ENCODE measurements at places on chromosomes 2 and 18.

DNA sequence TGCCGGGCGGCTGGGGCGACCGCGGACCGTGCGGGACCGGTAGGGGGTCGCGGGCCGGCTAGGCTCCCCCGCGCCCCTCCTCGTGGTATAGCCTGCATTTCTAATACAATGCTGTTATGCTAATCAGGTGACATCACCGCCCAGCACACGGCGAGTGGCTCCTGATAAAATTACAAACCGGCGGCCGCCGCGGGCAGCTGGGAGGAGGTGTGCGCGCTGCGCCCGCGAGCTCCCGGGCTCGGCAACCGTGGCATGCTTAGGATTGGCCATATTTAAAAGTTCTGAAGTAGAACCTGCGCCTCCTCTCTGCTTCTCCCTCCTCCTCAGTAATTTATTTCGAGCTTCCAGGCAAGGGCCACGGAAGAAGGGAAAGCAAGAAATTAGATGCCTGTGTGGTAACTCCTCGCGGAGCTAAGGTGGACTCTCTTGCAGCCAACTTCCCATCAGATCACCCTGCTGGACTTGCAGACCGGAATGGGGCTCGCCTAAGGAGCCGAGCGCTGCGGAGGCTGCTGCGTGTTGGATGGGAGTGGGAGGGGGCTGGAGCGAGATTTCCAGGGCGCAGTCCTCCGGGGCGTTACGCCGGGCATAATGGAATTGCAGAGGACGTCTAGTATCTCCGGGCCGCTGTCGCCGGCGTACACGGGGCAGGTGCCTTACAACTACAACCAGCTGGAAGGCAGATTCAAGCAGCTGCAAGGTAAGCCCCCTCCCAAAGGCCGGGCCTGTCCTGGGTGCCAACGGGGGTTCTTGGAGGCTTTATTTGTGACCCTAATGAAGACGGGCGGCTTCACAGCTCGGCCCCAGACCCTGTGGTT lies 102.3 kb downstream of the SPTBN1 start:
- peak; percentile 73 for DNase-seq

GRCh38 chr2:236762628-236763027 lies 193.0 kb downstream of the ACKR3 start:
- DNase-seq: peak; percentile 56

DNA sequence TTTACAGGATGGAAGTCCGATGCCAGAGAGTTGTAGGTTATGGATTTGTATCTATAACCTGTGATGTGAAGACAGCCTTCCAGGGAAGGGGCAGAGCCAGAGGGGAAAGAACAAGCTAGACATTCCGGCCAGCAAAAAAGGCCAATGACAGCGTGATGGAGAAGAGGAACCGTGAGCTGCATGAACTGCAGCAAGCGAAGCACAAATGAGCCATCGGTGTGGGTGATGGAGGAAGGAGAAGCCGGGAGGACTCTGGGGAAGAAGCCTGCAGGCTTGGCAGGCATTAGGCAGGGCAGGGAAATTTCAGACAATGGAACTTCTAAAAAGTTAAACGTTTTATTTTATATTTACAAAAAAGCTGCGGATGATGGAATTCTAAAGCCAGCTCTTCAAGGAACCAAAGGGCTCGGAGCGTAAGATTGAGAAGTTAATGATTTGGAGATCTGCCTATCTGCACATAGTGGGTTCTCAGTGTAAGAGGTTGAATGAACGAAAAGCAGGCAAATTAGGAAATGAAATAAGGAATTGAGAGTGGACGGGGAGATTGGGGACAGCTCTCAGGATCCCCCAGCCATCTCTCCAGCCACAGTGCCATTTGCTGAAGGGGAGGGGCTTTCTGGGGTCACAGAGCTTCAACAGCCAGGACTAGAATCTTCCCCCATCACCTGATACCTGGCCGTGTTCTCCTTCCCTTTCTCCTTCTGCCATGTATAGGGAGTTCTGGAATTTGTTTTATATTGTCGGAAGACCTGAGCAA lies 28.4 kb downstream of the NGEF start:
- peak; percentile 18 for DNase-seq

DNA sequence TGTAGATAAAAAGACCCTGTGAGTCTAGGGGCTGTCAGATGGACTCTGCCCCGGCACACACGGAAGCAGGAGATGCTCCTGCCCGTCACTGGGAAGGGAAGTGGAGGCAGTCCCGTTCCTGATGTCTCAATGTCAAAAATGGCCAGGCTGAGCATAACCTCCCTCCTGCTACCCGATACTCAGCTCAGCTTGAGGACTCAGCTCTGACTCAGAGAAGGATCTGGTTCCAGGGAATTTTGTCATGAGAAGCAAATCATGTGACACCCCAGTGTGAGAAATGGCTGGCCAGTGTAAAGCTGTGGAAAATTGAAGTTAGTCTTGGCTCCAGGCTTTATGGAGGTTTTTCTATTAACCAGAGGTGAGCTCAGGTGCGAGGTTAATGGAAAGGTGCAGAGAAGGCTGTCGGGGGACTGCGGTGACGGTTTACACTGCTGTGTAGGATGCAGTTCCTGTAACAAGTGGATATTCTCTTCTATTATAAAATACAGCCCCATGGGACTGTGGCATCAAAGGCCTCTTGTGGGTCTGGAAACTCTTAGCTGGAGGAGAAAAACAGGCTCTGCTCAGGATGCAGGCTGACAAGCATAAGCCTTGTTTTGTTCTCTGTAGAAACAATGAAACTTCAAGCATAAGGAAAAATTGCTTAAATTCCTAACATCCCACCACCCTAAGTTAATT lies 24.7 kb upstream of the AGAP1 start:
- DNase-seq: no peak

- no peak for DNase-seq
These were observed 37.9 kb upstream of the TTR start for GRCh38 chr18:31553800-31554199.

- no peak for DNase-seq
These were observed 43.2 kb downstream of the PHLPP1 start for GRCh38 chr18:62758591-62758990.

- DNase-seq: no peak
These were observed 40.6 kb upstream of the TLK1 start for GRCh38 chr2:171201271-171201670.

DNA sequence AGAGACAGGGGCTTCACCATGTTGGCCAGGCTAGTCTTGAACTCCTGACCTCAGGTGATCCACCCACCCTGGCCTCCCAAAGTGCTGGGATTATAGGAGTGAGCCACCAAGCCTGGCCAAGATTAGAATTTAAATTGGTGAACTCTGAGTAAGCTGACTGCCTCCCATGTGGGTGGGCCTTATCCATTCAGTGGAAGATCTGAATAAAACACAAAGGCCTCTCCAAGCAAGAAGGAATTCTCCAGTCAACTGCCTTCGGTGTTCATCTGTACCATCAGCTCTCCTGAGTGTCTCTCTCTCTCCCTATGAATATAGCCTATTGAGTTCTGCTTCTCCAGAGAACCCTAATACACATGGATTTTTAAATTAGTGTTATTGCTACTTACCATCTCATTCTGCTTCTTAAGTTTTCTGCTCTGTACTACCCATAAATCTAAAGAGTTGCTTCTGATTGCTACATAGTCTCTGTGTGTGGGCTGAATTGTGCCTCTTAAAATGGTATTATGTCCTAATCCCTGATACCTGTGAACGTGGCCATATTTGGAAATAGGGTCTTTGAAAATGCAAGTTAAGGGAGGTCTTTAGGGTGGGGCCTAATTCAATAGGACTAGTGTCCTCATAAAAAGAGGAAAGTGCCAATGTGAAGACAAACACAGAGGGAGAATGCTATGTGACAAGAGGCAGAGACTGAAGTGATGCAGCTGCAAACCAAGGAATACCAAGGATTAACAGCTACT lies 36.3 kb downstream of the FBXO11 start:
- no peak for DNase-seq

DNA sequence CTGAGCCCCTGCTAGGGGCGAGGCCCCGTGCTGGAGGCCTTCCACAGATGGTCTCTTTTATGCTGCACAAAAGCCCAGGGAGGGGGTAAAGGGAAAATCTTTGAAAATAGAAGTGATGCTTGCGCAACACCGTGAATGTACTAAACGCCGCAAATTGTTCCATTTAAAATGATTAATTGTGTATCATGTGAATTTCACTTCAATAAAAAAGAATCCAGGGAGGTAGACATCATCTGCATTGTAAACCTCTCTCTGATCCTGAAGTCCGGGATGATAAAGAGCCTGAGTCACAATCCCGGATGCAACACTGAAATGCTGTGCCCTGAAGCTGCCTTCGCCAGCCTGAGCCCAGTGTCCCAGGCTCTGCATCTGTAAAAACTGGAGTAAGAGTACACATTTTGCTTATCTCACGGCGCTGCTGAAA lies 107.7 kb upstream of the PPP1CB start:
- DNase-seq: no peak

DNA sequence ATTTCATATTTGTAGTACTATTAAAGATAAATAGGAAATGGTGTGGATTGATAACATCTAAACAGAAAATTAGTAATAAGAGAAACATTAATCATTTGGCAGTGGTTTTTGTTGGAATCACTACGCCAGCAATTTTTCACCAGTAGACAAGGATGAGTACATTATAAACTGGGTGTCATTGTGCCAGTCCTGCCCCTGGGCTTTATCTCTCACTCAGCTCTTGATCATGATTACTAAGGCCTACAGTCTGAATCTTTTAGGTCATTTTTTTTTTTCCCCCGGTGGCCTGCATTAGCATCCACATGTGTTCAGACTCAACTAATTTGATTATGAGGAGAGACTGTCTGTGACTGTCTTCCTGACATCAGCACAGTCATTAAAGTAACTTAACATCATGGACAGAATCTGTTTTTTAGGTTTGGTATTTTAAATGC lies 16.2 kb downstream of the GULP1 start:
- DNase-seq: no peak

- no peak for DNase-seq
These were observed 27.4 kb downstream of the DBI start for GRCh38 chr2:119393971-119394748.

DNA sequence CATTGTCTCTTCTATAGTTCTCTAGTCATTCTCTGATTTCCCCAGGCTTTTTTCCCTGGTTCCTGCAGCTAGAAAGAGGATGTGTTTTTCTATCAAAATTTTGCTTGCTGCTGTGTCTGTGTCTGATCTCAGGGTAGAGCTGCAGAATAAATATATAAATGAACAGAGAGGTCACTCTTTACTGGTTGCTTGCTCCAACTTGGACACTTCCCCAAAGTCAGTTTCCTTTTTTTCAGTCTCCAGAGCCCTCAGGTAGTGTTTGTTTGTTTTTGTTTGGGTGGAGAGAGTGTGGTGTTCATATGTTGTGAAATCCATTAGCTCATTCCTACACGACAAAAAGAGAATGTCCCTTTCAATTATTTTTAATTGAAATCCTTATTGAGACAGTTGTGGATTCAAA lies 85.8 kb downstream of the CERS6 start:
- DNase-seq: no peak

DNA sequence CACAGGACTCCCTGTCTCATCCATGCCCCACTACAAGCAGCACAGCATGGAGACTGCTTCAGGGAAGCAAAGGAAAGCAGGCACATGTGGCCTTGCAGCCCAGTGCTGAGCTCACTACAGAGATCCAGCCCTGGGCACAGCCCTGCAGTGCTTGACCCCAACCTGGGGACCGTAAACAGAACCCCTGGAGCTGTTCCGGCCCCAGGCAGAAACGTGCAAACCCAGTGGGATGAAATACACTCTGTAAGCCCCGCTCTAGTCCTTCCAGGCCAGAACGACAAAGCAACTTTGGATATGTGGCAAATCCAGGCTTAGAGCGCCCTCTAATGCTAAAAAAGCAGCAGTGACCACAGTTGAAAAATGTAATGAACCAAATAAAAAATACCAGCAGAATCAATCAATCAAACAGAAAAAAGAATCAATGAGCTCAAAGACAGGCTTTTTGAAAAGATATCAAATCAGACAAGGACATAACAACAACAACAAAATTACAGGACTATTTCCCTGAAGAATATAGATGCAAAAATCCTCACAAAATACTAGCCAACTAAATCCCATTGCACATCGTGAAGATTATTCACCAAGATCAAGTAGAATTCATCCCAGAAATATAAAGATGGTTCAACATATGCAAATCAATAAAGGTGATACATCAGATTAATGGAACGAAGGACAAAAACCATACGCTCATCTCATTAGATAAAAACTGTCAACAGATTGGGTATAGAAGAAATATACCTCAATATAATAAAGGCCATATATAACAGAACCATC lies 45.6 kb downstream of the ZNF519 start:
- DNase-seq: no peak

GRCh38 chr18:58025733-58026132 lies 18.3 kb upstream of the NEDD4L start:
- no peak for DNase-seq

- no peak for DNase-seq
These were observed 189.8 kb downstream of the LTBP1 start for GRCh38 chr2:33136566-33136965.

- DNase-seq: peak; percentile 24
These were observed 292.1 kb downstream of the SLC4A3 start for GRCh38 chr2:219919506-219919905.

Measured in suprapubic skin (tissue), 4 donors.